ENCODE measurements at places on chromosomes 6 and 20.

DNA sequence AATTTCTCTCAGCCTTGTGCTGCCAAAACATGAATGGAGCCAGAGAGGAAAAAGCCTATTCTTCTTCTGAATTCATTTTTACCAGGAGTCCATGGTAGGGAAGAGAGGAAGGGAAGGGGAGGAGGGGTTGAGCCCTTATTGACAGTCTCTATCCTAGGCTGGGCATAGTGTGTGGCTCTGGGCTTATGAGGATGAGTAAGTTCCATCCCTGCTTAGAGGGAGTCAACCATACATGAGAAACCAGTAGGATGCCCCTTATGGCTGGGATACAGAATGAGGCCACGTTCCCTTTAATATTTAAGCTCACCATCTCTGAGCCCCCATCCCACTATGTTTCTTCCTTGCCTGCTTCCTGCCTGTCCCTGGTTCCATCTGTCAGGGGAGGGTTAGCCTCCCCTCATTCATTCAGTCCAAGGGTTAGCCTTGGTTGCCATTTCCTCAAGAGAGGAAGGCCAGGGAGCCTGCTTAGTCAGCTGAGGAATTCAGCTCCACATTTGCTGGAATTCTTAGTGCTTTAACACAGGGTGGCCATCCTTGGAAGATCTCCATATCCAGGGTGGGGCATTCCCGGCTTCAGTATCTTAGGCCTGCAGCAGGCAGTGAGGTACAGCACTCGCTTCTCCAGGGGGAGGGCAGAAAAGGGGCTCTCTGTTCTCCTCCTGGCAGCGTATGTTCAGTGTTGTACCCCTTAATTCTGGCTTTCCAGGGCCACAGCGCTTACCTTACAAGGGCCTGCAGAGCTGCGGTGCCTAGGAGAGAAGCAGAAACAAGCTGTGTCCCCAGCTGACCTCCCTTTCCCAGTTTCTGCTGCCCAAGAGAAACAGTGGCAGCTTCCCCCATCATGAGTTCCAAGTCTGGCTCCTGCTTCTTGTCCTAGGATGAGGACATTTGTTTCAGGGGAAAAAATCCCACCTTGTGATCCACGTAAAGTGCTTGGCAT, 12.5 kb downstream of the SIRT5 start:
- no peak for DNase-seq

DNA sequence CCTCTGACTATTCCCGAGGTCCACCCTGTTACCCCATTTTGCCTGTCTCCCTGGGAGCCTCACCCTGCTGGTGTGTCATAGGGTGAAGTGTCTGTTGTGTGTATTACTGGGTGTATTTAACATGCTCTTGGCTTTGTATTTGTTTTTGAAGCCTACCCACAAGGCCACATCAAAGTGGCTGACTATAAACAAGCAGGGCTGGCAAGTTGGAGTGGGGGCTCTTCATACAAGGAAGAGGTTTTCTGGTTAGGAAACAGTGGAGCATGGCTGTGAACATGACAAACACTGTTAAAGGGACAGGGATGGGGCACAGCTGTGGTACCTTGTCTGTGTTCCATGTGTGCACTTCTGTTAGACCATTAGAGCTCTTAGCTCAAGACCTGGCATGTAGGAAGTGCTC, 26.3 kb downstream of the HECA start:
- no peak for DNase-seq

DNA sequence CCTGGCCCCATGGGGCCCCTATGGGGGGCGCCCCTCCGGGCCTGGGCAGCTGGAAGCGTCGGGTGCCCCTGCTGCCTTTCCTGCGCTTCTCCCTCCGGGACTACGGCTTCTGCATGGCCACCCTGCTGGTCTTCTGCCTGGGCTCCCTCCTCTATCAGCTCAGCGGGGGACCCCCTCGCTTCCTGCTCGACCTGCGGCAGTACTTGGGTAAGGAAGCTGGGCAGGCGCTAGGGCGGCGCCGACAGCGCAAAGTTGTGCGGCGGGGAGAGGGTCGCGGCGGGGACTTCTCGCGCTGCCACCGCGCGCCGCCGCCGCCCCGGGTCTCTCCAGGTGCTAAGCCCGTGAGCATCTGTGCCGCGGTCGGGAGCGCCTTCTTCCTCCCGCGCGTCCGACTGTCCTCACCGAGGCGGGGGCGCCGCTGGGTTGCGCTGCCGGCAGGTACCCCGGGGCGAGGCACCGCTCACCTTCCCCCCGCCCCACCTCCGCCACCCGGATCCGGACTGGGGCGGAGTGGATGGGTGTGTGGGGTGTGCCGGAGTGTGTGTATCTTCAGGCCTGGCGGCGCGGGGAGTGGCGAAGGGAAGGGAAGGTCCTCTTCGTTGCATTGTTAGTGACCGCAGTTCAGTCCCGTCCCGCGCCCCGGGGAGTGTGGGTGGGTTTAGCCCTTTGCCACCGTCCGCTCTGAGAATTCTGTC, 788 bp downstream of the UST start:
- DNase-seq = no peak

- no peak for DNase-seq
These were observed 23.5 kb upstream of the IRF4 start for GRCh38 chr6:367891-368630.

DNA sequence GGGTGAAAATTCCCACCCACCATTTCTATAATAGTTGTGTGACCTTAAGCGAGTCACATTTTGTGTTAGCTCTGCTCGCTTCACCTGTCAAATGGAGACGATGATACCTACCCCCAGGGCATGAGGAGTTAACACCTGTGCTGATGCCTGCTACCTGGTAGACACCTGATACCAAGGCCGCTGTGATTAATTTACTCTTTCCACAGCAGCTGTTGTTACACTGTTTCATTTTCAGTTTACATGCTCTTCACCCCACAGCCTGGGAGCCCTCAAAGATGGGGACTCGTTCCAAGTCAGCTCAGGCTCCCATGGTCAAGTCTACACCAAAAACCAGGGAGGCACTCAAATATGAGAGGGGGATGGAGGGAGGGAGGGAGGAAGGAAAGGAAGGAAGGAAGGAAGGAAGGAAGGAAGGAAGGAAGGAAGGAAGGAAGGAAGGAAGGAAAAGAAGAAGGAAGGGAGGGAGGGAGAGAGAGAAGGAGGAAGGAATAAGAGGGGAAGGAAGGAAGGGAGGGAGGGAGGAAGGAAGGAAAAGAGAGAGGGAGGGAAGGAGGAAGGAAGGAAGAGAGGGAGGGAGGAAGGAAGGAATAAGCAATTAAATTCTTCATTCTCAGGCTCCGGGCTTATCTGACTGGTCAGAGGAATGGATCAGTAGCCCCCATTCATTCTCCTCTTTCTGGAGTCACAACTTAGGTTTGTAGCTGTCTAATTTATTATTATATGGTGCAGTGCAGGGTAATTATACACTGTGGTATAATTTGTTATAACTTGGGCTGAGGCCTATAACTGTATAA, 40.9 kb downstream of the PDYN start:
- DNase-seq = no peak

- DNase-seq = no peak
These were observed 21.9 kb upstream of the TAF8 start for GRCh38 chr6:42028234-42029061.

GRCh38 chr20:2640899-2641298, 11.5 kb upstream of the NOP56 start:
- no peak for DNase-seq

GRCh38 chr6:169884158-169884557, 132.7 kb downstream of the ERMARD start:
- DNase-seq = no peak

DNA sequence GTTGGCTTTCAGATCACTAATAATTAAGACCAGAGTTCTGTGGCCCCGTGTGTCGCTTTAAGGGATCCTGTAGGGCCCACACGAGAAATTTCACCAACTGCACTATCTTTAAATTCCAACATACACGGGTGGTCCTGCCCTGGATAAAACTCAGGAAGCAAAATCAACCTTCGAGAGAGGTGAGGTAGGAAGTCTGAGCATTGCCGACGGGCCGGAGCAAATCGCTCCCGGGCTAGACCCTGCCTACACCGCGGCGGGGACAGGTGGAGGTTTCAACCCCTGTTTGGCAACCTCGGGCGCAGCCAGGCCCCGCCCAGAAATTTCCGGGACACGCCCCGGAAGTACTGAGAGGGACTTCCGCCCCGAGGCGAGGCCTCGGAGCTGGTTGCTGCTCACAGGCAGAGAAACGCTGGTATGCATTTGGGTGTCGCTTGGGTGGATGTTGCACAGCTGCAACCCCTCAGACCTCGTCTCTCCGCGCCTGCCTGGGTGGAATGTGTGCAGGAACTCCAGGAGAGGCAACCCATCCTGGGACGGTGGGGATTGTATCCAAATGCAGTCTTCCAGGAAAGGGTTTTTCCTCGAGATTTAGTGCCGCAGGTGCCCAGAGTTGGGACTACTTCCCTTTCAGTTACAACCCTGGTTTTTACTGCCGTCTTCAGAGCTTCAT, 19.9 kb downstream of the ZKSCAN8 start:
- DNase-seq = peak; percentile 67

GRCh38 chr6:117906507-117906957, 532 bp upstream of the SLC35F1 start:
- no peak for DNase-seq

GRCh38 chr6:168071620-168072019, 7.4 kb downstream of the FRMD1 start:
- no peak for DNase-seq

GRCh38 chr20:37627060-37627766, 66.6 kb upstream of the CTNNBL1 start:
- DNase-seq = no peak

- no peak for DNase-seq
These were observed 323.3 kb upstream of the NT5E start for GRCh38 chr6:85126485-85127167.

DNA sequence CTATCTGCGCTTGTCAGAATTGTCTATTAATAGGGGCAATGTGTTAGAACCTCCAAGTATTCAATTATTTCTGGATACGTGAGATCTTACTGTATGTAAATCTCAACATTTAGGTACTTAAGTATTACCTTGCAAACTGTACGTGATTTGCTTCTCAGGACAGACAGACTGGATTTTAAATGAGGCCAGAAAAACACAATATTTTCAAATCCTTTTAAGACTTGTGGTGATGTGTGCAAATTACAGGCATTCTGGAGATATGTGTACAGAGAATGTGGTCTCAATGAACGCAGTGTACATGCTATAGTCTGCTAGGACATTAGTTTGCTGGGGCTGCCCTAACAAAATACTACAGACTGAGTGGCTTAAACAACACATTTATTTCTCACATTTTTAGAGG, 16.9 kb downstream of the CCR6 start:
- no peak for DNase-seq

DNA sequence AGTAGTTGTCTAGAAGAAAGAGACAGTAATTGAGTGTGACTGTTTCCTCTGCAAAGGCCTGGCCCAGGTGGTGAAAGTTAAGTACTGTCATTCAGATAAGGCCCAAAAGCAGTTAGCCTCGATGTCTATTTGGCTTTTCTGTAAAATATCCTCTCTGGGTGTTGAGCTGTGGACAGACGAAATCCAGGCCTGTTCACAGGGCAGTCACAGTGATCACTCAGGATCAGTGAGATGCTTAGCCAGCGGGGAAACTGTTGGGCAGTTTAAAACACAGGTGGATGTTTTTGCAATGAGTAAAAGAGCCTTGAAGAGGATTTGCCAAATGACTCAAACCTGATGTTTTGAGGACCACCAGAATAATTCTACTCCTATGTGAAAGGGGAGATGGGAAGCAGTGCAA, 22.0 kb upstream of the PRDM1 start:
- no peak for DNase-seq

GRCh38 chr20:45798935-45799642, 7.3 kb downstream of the DNTTIP1 start:
- peak; percentile 36 for DNase-seq

GRCh38 chr6:14040042-14040441, 77.5 kb upstream of the CD83 start:
- no peak for DNase-seq

DNA sequence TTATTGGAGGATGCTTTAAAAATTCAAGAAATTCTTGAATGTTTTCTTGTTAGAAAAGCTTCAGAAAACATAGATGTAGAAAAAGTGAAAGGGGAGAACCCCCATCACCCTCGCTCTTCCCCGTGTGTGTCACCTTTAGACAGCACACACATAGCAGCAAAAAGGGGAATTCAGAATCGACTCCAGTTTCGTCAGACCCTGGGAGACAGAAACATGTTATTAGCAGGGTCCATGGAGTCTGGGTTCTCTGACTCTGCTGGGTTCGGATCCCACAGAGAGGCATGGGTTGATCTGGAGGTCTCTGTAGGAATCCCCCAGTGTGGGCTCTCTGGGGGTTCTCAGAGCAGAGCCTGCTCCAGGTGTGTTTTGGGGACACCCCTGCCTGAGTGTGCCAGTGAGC, 43.7 kb downstream of the ARHGAP40 start:
- DNase-seq = no peak

GRCh38 chr6:135630789-135631376, 133.3 kb upstream of the AHI1 start:
- DNase-seq = no peak

DNA sequence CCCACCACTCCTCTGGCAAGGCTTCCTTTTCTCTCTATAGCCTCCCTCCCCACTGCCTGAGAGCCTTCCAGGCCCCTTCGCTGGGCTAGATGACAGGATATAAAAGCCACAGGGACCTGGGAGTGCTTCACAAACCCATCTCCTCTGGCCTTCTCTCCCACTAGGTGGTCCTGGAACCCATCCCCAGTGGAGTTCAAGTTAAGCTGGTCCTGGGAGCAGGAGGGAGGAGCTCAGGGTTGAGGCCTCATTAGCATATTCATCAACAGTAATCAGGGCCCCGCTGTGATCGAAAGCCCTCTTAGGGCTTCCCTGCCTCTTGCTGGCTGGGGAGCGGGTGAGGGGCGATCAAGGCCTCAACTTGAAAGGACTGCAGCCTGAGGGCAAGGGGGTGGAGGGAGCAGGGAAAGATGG, 9.1 kb downstream of the EBF4 start:
- DNase-seq = no peak

DNA sequence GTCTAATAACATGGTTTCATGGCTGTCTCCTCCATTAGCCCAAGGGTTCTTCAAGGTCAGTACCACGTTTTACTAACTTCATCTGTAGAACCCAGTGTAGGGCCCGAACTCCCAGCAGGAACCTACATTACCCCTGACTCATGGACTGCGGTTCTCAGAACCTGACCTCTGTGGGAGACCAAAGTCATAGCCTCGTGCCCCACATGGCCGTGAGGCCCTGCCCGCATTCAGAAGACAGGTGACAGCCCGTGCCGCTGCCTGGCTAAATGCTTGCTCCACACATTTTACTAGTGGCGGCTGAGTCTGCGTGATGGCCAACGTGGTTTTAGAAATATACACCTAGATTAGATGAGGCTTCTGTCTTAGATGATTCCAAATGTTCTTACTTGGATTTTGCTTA, 94.9 kb downstream of the CDH4 start:
- no peak for DNase-seq

- DNase-seq = no peak
These were observed 50.0 kb downstream of the SGK1 start for GRCh38 chr6:134267917-134268361.

- DNase-seq = no peak
These were observed 243.1 kb upstream of the ECI2 start for GRCh38 chr6:4378319-4378996.

GRCh38 chr6:42978487-42978838, 518 bp downstream of the PEX6 start:
- no peak for DNase-seq

GRCh38 chr6:21582651-21583050, 10.9 kb upstream of the SOX4 start:
- no peak for DNase-seq

GRCh38 chr6:27178860-27179259, 68.6 kb upstream of the PRSS16 start:
- DNase-seq = no peak

GRCh38 chr20:62480318-62480717, 4.5 kb upstream of the GATA5 start:
- no peak for DNase-seq

- no peak for DNase-seq
These were observed 150.5 kb downstream of the SLC16A10 start for GRCh38 chr6:111237852-111238251.

GRCh38 chr20:36633285-36633772, 12.7 kb downstream of the SLA2 start:
- DNase-seq = no peak

Data from activated CD4-positive, CD25-positive, alpha-beta regulatory T cell (primary cell).